ENCODE measurements at places on chromosomes 5 and 9.

GRCh38 chr5:135030123-135030955 lies 3.7 kb downstream of the PITX1 start:
- no peak for DNase-seq

DNA sequence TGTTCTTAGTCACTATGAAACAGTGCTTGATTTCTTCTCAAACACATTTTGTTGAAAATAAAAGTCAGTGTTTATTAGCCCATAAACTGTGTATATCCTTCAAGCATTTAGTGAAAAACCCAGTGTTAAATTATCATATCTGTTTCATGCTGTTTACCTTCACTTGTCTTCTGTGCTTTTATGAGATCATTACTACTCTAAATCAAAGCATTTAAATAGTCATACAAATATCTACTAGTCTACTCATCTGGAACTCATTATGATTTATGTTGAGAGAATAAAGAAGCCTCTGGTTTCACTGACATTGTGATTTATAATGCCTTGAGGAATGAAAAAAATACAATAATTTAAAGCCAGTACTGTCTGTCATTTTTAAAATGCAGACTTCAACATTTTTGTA lies 366.5 kb downstream of the SLCO4C1 start:
- DNase-seq = no peak

GRCh38 chr9:6681147-6681956 lies 35.8 kb upstream of the GLDC start:
- peak; percentile 98 for DNase-seq

DNA sequence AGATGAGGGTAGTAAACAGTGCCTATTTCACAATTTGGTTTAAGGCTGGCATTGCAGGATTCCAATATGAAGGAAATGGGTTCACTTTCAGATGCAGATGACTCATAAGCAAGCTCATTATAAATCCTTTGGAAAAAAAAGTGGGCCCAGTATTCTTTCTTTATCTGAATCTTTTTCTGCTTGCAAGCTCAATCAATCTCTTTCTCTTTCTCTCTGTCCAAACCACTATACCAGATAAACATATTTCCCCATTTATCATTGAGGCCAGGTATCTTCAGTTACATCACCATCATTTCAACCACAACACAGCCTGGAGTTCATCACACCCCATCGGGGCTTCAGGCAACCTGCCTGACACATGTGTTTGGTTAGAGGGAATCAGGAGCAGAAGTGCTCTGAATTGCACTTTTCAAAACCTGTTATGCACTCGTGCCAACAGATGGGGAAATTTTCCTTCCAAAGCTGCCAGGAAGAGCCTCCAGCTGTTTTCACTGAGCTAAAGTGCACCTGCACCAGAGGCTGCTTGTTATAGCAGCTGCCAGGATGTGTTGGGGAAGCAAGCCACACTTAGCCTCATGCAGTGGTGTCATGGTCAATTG lies 30.0 kb upstream of the MAMDC2 start:
- DNase-seq = peak; percentile 73
